ENCODE measurements at places on chromosomes 11 and 22.
A peak's percentile ranks its signal among the peaks of the same experiment; 100 is the strongest.

DNA sequence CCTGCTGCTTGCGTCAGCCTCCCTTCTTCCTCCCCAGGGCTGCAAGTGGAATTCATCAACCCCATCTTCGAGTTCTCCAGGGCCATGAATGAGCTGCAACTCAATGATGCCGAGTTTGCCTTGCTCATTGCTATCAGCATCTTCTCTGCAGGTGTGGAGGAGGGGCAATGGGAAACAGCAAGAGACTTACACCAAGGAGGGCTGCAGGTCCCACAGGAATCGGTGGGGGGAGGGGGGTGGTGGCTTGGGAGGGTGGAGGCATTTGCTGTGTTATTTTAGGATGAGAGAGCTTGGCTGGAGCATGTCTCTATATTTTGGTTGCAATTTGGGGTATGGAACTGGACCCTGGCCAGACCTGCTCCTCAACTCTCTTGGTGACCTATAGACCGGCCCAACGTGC lies 2.1 kb upstream of the MADD start:
- no peak for DNase-seq

- no peak for DNase-seq
Measured at GRCh38 chr22:22458896-22459588, 49.5 kb downstream of the ZNF280B start.

DNA sequence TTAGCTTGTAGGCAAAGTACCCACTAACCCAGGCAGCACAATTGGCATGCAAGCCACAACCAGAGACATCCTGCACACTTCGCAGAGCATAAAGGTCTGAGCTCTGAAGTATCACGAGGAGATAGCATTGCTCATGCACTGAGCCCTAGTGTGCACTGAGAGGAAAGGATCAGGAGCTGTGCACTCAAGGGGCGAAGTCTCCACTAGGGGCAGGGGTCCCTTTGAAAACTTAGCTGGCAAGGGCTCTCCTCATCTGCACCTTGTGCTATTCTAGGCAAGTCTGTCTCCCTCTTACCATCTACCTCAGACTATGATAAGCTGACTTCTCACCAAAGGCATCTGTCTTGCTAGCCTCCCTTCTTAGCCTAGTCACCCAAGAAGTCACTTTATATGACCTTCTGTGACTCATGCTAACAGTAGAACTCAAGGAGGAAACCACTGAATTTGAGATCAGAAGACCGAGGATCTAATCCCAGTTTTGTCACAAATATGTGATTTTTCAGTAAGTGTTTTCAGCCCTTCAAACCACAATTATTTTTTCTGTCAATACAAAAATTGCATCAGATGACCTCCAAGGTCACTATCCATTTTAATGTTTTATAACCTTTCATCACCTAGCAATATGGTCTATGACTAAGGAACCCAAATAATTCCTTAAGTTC lies 1078.0 kb downstream of the NTM start:
- no peak for DNase-seq

DNA sequence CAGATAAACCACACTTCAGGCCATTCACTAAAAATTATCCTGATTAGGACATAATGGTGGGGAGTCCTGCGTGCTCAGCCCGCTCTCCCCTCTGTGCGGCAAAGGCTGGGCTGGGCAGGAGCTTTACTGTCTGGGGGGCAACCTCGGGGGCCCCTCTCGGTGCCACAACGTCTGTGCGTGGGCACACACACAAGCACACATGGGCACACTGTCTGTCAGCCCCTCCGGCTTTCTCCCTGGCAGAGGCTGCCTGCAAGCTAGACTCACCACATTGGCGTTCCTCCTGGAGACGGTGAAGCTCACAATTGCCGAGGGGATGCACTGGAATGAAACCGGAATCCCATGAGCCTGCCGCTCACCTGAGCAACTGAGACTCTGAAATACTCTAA lies 5.2 kb downstream of the MLC1 start:
- no peak for DNase-seq

DNA sequence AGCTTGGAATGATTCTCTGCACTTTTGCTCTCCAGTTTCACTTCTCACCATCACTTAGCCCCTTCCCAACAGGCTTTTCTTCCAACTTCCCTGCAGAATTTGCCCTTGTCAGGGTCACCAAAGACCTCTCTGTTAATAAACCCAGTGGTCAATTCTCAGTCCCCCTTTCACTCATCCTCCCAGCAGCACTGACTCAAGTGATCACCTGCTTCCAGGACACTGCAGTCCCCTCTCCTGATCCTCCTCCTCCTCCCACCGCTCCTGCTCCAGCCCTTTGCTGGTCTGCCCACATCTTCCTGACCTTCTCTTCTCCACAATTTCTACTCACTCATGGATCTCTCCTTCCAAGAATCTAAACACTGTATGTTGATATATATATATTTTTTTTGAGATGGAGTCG lies 57.9 kb downstream of the SHISAL1 start:
- no peak for DNase-seq

DNA sequence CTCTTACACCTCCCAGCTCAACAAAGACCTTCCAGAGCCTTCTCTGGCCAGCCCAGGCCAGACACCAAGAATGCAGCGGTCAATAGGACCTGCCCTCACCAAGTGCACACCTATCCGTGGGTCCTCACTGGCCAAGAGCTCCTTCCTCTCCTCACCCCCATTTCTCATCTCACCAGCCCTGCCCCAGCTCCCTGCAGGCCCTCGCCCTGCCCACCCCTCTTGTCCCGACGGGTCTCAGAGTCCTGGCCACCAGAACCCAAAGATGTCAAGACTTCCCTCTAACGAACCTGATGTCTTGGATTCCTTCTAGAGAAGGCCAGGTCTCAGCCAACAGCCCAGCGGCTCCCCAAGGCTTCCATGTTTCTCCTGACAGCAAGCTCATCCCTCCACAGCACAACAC lies 43.6 kb downstream of the IGF2 start:
- no peak for DNase-seq

- DNase-seq = no peak
Measured at GRCh38 chr11:12216671-12217374, 106.4 kb downstream of the MICAL2 start.

- no peak for DNase-seq
Measured at GRCh38 chr11:532527-532985, 2.8 kb downstream of the HRAS start.

- DNase-seq = no peak
Measured at GRCh38 chr11:3170756-3171650, 5.9 kb upstream of the OSBPL5 start.

DNA sequence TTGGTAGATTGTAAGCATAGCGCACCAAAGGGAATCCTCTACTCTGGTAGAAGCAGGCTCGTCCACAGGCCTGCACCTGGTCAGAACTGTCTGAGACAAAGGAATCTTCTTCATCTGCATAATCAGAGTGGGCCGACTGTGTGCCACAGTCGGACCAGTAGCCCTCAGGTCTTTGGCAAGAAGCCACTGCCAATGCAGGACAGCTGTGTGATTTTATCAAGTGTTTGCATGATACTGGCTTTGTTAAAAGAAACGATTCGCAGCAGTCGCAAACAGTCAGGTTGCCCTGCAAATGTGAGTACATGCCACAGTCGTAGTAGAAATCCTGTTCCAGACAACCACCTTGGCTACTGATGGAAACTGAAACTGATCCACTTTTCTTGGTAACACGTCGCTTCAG lies 4.9 kb upstream of the CCDC34 start:
- DNase-seq = no peak

DNA sequence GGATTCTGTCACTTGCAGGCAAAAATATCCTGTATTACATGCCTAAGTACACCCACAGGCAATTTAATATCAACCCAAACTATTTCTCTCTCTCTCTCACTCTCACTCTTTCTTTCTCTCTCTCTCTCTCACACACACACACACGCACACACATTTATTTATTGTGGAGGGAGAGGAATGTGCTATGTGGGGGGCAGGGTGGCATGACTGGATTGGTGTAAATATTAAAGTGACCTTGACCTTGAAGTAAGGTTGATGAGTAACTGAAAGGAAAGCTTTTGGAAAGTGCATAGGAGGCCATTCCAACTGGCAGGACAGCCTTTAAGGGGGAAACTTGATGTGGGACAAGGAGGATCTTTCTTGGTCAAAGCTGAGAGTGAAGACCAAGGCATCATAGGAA lies 589.7 kb upstream of the KIRREL3 start:
- DNase-seq = no peak

DNA sequence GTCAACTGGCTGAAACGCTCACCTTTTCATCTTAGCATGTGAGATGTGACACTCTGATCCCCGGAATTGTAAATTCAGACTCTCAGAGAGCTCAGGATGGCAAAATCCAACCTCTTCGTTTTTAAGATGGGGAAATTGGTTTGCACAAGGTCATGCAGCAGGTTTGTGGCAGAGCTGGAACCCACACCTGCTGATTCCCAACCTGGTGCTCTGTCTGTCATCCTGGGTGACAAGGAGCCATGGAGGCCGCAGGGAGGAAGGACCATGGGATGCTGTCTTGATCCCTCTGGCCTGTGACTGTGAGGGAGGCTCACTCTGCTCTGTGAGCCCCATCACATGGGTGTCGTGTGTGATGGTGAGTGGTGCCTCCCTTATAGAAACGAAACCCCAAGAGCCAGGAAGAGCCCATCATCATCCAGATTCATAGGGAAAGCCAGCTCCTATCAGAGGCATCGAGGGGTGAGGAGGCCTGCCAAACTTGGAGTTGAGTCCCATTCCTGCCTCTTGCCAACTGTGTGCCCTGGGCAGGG lies 87.4 kb upstream of the SYT13 start:
- no peak for DNase-seq

DNA sequence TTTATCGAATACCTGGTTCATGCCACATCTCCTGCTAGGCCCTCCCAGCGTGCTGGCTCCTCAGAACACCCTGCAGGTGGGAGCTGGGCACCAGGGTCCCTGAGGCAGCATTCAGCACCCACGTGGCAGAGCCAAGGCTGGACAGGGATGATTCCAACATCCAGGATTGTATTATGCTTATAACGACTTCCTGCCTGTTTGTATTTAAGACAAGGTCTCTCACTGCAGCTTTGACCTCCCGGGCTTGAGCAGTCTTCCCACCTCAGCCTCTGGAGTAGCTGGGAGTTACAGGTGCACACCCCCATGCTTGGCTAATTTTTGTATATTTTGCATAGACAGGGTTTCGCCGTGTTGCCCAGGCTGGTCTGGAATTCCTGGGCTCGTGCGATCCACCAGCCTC lies 64.7 kb upstream of the WNT7B start:
- no peak for DNase-seq

DNA sequence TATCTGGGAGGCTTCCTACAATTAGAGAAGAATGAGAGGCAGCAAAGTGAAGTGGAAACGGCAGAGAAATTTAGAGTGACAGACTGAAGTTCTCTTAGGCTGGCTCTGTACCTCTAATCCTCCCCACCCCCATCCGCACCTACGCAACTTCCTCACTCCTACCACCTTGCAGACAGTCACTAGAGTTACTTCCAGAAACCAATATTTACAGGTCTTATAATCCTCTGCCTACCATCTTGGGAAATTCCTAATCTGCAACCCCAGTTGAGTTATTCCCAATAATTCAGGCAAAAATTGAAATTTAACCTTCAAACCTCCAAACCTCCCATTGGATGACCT lies 71.7 kb downstream of the PAK1 start:
- no peak for DNase-seq

GRCh38 chr11:72716788-72717435 lies 35.3 kb downstream of the ARAP1 start:
- no peak for DNase-seq

- DNase-seq = no peak
Measured at GRCh38 chr11:113167599-113167998, 146.8 kb upstream of the TTC12 start.

GRCh38 chr11:72525466-72525865 lies 91.1 kb upstream of the CLPB start:
- no peak for DNase-seq

GRCh38 chr11:128772814-128773213 lies 78.9 kb downstream of the FLI1 start:
- peak; percentile 14 for DNase-seq

- peak; percentile 37 for DNase-seq
Measured at GRCh38 chr11:65663639-65664200, 1.0 kb upstream of the RELA start.

GRCh38 chr11:122205036-122205435 lies 89.0 kb upstream of the BLID start:
- no peak for DNase-seq

GRCh38 chr11:63503492-63503891 lies 2.4 kb upstream of the LGALS12 start:
- no peak for DNase-seq

DNA sequence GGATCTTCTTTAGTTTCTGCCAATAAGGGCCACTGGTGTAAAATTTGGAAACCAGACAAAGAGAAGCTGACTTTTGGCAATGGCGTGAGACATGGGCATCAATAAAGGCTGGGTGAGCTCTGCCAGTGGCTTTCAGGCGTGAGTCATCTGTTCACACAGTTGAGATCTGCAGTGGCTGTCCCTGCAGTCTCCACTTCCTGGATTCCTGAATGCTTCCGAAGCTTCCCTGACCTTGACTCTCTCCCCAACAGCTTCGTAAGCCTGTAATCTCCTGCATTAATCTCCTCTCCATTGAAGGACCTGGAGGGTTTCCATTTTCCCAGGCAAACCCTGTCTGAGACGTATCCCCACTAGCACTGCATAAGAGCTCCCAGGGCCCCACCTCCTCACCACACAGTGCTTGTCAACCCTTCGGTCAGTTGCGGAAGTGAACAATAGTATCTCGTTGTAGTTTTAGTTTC lies 574.7 kb downstream of the TBC1D22A start:
- no peak for DNase-seq

- DNase-seq = no peak
Measured at GRCh38 chr11:62554387-62555167, 8.0 kb upstream of the AHNAK start.

DNA sequence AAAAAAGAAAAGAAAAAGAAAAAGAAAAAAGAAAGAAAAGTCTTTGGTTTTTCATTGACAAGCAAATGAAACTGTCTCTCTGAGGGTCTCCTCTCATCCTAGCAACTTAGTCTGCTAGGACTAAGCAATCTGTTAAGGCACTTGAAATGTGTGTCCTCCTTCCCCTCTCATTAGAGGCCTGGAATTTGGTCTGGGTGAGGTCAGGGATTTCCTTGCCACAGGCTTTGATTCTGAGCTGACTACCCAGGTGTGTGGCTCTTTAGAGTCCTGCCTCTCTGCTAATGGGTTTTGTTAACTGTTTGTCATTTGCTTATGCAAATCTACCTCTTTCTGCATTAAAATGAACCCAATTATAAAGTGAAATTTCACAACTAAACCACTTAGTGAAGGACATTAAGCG lies 18.3 kb upstream of the PKNOX2 start:
- DNase-seq = no peak

- DNase-seq = no peak
Measured at GRCh38 chr11:36243641-36244040, 45.6 kb downstream of the COMMD9 start.

DNA sequence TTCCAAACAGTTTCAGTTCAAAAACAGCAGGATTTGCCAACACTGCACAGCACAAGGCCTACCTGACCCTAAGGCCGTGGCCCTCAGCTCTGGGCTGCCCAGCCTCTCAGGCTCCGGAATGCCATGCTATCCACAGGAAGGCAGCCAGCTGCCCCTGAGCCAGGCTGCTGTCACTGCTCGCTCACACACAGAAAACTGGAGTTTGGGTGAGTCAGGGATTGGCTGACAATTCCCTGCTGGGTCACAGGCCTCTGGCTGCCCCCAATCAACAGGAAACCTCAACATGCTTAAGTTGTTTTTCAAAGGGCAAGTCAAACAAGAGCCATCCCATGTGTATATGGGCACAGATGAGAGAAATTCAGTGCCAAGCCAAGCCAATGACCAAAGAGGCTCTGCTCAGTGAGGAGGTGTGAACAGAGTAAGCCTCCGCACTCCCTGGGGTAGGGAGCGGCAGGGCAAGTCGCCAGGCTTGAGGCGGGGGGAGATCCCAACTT lies 50.2 kb downstream of the RPL27A start:
- no peak for DNase-seq

Measured in stimulated activated CD8-positive, alpha-beta memory T cell treated with anti-CD3 and anti-CD28 coated beads, Interleukin-15, amount 100 ng/mL, for 4 hours (primary cell).